ENCODE measurements at places on chromosomes 12 and 14. TPM values are rescaled to one million over a fixed set of nuclear protein-coding genes. Genes with fewer than 3 reads are reported as not detected.

- no peak for DNase-seq
Measured at GRCh38 chr12:48907245-48907644, 18.0 kb downstream of the FKBP11 start.

The SIX4 gene
- total RNA-seq, result 25.0 TPM

DNA sequence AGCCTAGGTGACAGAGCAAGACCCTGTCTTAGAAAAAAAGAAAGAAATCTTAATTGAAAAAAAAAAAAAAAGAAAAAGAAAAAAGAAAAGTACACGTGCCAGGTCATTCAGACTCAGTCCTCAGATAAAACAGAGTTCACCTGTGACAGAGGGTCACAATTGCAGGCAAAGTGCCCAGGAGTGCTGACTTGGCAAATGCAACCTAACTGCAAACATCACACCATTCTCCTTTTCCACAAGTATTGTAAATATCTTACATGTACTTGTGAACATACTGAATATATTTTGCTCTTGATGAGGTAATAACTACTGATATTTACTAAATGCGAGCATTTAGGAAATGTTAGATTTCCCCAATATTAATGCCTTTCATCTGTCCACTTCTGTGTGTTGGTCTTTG lies 9.0 kb upstream of the COL2A1 start:
- DNase-seq, result no peak

The SERPINA9 gene
- not detected for total RNA-seq

DNA sequence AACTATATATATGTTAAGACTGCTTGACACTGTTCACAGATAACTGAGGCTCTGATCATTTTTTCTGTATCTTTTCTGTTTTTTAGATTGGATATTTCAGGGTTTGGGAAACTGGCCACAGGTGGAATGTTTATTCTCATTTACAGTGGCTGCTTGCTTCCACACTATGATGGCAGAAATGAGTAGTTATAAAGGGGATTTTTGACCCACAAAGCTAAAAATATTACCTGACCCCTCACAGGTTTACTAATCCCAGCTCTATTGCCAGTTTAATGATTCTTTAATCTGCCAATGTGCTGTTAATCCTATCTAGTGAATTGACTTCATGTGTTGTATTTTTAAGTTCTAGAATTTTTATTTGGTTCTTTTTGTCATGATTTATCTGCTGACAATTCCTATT lies 29.6 kb downstream of the ACADS start:
- no peak for DNase-seq

The NPFF gene
- not detected for total RNA-seq

- DNase-seq, result no peak
Measured at GRCh38 chr12:144650-145284, 69.2 kb downstream of the SLC6A12 start.

GRCh38 chr12:127063339-127064072 lies 1203.5 kb upstream of the TMEM132C start:
- DNase-seq, result no peak

- DNase-seq, result no peak
Measured at GRCh38 chr12:27456618-27457017, 10.1 kb downstream of the SMCO2 start.

DNA sequence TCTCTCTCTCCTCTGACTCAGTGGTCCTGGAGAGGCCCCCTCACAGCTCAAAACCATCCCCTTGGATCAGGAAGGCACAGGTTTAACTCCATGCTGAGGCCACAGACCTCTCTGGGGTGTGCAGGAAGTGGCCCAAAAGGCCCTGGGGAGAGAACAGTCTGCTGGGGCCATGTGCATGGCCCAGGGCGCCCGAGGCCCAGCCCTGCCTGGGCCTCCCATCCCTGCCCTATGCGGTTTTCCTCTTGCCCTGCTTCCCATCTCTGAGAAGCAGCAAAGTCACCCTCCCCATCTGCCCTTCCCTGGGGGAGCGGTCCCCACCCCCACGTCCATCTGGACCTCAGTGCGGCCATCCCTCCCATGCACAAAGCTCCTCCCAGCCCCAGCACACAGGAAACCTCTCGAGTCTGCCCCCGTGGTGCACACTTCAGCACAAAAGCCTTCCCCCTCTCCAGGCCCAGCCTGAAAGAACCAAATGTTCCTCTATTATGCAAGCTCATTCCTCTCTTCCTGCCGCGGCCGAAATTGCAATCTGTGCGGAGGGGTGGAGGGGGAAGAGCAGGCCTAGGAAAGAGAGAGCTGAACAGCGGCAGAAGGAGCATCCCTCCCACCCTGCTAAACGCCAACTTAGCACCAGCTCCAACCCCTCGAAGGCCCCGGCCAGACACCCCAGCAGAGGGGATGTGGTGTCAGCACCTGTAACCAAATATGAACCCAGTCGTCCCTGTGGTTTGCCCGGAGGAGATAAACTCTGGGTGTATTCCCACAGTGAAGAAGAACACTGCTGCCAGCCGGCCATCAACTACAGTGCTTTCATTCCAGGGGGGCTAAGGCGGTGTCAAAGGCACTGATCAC lies 108.5 kb downstream of the SCARB1 start:
- DNase-seq, result no peak

- no peak for DNase-seq
Measured at GRCh38 chr12:13175499-13175898, 21.0 kb upstream of the EMP1 start.

GRCh38 chr14:74501135-74501614 lies 7.6 kb downstream of the ISCA2 start:
- peak; percentile 82 for DNase-seq

DNA sequence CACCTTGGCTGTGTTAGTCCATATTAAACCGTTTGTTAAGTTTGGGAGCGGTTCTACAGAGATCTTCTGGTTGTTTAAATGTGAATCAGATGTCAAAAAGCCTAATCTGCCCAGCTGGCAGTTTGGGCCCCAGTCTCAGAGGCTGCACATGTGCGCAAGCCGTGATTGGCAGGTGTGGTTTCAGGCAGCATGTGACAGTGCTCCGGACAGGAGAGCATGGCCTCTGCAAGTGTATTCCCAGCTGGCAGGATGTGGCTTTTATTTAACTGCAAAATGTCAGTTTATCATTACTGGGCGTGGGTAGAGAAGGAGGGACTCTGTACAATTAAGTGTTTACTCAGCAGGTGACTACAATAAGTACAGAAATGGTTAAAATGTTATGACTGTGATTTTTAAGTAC lies 77.5 kb downstream of the PELI2 start:
- no peak for DNase-seq

GRCh38 chr12:27332714-27333402 lies at the start of gene BMAL2:
BMAL2 (plus strand) TSS chr12:27332836; CDS start chr12:27333073, 237 bp downstream.
- peak; percentile 57 for DNase-seq

The ANHX gene
- not detected for total RNA-seq

- DNase-seq, result no peak
Measured at GRCh38 chr14:81233615-81234014, 12.9 kb upstream of the GTF2A1 start.

DNA sequence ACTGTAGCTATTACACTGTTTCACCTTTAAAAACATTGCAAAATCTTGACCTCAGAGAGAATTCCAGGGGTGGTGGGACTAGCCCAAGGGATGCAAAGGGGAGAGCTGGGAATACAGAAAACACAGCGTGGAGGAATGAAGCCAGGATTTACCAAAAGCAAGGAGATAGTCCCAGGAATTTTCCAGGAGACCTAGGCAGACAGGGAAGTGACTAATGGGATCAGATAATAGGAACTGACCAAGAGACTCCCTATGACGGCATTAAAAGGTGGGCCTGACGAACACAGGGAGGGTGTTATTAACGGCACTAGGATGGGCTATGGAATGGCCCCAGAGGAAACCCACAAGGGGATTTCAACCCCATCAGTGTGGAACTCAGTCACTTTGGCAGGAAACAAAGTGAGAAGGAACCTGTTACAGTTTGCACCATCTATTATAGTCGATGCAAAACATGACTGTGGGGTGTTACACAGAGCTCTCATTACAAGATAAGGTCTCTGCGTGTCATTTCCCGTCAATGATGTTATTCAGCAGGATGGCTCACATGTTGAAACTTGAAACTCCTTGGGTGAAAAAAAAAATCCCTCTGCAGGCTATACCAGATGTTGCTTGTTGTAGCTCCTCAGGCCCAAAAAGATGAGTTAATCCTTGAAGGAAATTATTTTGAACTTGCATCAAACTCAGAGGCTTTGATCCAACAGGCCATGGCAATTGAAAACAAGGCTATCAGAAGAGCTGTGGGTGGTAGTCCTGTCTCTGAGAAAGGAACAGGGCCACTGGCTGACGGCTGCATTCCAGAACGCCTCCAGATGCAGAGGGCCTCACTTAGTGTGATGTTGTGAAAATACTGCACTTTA lies 58.7 kb downstream of the DRAM1 start:
- peak; percentile 98 for DNase-seq

DNA sequence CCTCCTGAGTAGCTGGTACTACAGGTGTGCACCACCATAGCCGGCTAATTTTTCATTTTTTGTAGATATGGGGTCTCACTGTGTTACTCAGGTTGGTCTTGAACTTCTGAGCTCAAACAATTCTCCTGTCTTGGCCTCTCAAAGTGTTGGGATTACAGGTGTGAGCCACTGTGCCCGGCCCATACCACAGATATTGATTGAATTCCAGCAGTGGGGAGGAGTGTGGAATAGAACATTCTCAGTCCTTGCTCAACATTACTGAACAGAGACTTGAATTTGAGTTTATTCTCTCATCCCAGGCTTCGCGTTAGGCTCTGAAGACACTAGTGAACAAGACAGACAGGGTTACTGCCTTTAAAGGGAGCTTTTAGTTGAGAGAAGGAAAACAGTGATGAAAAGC lies 39.6 kb downstream of the PTPN11 start:
- DNase-seq, result no peak

- DNase-seq, result peak; percentile 50
Measured at GRCh38 chr14:69088586-69088985, 64.3 kb downstream of the DCAF5 start.

- DNase-seq, result peak; percentile 89
Measured at GRCh38 chr12:6766651-6767349, 637 bp downstream of the PTMS start.

The NFATC4 gene
- total RNA-seq, result 117 TPM

The GLIPR1 gene
- 0.03 TPM for total RNA-seq

DNA sequence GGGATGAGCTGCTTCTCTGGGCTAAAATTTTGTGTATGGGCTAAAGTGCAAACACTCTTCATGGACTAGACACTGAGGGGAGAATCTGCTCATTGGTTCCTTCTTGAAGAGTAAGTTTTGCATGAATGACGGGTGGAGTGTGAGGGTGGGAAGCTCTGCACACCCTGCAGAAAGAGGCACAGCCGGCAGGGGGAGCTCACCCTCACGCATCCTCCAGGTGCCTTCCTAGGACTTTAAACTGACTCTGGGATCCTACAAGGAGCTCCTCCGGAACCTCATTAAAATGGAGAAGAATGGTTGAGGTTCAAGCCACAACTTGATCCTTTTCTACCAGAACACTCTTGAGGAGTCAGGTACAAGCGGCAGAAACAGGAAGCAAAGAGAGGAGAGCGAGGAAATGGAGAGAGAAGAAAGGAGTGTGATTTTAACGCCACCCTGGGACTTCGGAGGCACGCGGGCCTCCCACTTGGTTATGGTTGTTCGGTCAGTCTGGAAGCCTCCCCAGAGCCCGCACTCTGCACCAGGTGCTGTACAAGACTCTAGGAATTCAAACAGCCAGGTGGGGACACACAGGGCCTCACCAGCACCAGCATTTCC lies 87.5 kb downstream of the SETD3 start:
- peak; percentile 52 for DNase-seq

The EPYC gene
- total RNA-seq, result not detected

- peak; percentile 88 for DNase-seq
Measured at GRCh38 chr14:58978343-58978742, 210.1 kb upstream of the DAAM1 start.

- DNase-seq, result no peak
Measured at GRCh38 chr12:52087961-52088820, 8.7 kb downstream of the SMIM41 start.

GRCh38 chr14:100669468-100669867 lies 57.2 kb upstream of the DLK1 start:
- DNase-seq, result peak; percentile 48

The TAS2R42 gene
- total RNA-seq, result not detected

DNA sequence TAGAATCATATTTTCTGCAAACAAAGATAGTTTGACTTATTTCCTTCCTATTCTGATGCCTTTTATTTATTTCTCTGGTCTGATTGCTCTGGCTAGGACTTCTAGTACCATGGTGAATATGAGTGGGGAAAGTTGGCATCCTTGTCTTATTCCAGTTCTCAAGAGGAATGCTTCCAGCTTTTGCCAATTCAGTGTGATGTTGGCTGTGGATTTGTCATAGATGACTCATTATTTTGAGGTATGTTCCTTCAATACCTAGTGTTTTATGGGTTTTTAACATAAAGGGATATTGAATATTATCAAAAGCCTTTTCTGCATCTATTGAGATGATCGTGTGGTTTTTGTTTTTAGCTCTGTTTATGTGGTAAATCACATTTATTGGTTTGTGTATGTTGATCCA lies 139.4 kb upstream of the CNTN1 start:
- no peak for DNase-seq

The TPH2 gene
- not detected for total RNA-seq

GRCh38 chr14:26694521-26694920 lies 96.7 kb upstream of the NOVA1 start:
- no peak for DNase-seq

The DNAI7 gene
- 0.57 TPM for total RNA-seq

DNA sequence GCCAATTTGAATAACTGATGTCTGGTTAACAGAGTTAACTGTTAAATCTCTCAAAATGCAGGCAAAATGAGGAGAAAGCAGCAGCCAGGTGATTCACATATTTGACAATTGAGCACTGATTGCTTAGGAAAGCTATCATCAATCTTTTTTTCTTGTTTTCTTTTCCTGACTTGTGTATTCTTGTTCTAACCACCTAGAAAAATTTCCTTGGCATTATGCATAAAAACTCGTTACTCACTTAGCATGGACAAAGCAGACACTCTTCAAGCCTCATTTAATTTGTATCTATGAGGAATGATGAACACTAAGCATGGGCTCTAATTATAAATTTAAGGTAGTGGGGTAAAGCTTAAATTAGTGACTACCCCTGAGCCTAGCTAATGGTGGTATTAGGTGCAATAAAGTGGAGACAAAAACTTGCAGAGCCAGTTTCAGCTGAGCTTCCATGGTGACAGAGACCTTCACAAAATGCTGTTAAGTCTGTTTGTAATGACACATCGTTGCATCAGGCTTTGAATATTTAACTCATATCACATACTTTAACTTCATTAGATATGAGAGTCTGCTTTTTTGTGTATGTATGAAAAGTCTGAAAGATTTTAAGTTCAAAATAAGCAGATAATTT lies 52.0 kb downstream of the RASSF9 start:
- no peak for DNase-seq

GRCh38 chr14:64706119-64706592 lies 1.9 kb downstream of the PLEKHG3 start:
- no peak for DNase-seq

All from cardiac muscle cell (in vitro differentiated cells and primary cell).